RPMI8226 (cell line): ENCODE measurements at places on chromosomes 2 and 18.
A peak's percentile ranks its signal among the peaks of the same experiment; 100 is the strongest.

DNA sequence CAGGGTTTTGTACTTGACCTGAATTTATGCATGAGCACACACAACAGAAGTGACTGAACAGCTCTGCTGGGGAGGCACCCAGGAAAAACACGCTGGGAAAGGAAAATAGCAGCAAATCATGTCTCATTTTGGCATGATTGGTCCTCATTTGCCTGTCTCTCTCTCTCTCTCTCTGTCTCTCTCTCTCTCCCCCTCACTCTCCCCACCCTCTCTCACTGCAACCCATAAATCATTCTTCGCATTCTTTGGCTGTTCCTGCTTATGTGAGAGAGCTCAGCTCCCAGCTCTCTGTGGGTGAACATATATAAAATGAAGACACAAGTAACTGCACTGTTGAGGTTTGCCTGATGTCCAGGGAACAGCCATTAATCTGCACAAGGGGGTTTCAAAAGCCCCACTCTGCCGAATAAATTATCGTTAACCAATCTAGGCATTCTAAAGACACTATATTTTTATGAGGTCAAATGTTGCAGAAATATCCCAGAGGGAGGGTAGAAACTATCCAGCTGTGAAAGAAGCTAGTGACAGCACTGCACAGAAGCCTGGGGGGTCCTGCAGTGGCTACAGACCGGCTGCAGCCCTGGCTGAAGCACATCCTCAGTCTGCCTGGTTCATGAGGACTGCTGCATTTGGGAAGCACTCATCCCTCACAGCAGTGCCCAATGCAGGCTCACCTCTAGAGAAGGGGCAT is 260.3 kb downstream of the AFF3 start:
- DNase-seq, result no peak

- DNase-seq, result no peak
These were observed 33.8 kb downstream of the HS1BP3 start for GRCh38 chr2:20617081-20617575.

DNA sequence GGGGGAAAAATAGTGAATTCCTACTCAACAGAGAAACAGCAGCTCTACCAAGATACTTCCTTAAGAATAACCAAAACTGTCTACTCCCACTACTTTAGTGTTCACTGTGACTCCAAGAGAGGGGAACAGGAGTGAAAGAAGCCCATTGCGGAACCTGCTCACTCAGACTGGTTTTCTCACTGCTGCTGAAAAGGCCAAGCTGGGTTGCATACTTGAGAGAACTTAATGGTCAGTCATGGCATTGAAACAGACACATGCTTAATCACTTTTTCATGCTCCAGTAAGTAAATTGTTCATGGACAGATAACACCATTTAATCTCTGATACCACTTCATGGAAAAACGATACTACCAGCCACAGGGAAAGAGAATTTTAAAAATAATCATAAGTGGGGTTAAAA is 35.7 kb upstream of the SLC8A1 start:
- DNase-seq, result peak; percentile 13

DNA sequence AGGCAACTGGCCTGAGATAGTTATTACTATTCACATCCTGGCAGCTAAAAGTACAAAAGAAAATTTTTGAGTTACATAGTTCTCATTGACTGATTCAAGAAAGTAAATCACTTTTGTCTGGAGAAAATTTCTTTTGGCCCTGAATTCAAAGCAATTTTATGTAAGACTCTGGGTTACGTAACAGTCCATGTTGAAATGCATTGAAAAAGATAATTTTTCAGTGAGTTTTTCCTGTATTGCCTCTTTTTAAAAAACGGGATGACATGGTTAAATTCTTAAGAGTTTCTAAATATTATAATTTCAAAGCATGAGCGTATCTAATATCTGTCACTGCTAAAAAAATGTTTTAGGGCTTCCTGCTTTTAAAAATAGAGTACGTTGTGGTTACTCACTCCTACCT is 72.7 kb downstream of the ANKRD12 start:
- no peak for DNase-seq

- DNase-seq, result no peak
These were observed 55.2 kb upstream of the COBLL1 start for GRCh38 chr2:164896634-164897355.

- no peak for DNase-seq
These were observed 48.2 kb downstream of the RPL37A start for GRCh38 chr2:216546641-216547403.

DNA sequence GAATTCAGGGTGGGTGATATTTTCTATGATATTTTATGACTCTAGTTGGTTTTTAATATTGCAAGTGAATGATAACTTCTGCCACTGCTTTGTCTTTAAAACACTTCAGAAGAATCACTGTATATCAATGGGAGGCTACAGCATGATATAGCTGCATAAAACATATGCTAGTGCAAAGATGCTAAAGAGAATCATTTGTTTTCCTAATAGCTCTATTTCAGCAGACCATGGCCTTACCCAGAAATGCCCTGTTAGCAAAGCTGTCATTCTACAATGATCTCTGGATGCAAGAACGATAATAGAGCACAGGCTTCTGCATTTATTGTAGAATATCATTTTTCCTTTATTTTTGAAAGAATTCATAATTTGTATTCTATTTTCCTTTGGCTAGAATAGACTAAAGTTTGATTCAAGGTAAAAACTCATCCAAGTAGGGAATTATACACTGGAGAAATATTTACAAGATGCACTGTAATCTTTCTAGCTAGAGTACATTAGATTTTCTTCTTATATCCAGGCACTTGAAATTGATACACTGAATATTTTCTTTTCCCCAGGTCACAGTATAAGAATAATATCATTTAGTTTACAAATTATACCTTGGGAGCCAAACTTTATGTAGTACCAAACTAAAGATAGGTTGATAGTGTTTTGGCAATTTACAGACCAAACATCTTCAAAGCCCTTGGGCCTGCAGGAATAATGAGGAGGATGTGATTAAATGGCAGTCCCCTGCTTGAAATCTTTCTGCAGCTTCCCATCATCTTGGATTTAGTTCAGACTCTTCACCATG is 252.6 kb upstream of the LINC00305 start:
- DNase-seq, result no peak
